ENCODE measurements at places on chromosomes 11 and 22.

- DNase-seq = no peak
These were observed 221.4 kb downstream of the BLID start for GRCh38 chr11:121894581-121894980.

- DNase-seq = no peak
These were observed 368.9 kb downstream of the DDX10 start for GRCh38 chr11:109033627-109034338.

DNA sequence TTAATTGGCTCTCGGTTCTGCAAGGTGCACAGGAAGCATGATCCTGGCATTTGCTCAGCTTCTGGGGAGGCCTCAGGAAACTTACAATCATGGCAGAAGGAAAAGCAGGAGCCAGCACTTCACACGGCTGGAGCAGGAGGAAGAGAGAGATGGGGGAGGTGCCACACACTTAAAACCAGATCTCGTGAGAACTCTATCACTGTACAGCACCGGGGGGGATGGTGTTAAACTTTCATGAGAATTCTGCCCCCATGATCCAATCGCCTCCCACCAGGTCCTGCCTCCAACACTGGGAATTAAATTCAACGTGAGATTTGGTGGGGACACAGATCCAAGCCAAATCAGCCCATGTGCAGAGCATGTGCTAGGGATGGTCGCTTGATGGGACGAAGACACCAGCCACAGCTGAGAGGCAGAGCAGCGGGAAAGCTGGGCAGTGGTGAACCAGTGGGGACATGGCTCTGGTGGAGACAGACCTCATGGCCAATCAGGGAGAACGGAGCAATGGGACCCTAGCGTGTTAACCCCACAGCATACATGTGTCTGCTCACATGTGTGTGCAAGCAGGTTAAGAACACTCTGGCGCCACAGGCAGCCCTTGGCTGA lies 6.2 kb downstream of the TANGO2 start:
- DNase-seq = no peak

DNA sequence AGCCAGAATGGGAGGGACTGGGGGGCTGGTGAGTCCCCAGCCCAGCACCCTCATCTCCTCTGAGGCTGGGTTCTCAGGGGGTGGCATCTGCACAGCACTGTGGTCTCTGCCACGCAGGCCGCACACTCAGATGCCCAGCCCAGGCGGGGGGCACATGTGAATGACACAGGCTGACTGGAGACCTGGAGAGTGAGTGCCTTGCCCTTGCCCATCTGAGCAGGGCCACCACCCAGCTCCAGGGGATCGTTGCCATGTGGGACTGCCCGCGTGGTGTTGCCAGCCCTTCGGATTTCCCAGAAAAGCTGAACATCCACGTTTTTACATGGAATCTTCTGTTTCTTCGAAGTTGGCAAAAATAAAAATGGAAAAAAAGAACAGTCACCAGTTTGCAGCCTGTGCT lies 18.9 kb downstream of the PRDM11 start:
- no peak for DNase-seq

DNA sequence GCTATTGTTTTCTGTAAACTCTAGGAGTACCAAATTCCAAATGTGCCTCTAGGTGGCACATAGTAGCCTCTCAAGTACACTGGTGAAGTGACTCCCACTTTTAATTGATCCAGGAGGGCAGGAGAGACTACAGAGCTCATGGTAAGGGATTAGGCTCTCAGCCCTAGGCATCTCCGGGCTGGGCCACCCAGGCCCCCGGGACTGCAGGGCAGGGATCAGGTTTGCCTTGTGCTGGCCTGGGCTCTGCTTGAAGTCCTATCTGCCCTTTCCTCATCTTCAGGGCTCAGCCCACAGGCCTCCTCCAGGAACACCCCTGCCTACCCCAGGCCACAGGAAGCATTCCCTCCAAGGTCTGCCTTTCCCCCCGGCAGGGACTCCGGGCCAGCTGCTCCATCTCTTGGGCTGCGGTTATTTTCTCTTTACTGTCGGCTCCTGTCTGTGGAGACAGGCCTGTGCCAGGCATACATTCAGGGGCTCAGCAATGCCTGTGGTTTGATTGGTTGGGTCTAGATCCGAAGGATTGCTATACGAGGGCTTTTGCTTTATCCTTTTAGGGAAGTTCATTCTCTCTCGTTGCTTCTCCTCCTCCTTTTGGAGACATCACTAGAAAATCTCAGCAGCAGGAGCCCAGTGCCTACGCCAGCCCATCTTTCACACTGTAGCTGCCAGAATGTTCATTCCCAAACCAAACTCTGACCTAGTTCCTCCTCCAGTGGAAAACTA lies 32.8 kb downstream of the PARVA start:
- DNase-seq = no peak

DNA sequence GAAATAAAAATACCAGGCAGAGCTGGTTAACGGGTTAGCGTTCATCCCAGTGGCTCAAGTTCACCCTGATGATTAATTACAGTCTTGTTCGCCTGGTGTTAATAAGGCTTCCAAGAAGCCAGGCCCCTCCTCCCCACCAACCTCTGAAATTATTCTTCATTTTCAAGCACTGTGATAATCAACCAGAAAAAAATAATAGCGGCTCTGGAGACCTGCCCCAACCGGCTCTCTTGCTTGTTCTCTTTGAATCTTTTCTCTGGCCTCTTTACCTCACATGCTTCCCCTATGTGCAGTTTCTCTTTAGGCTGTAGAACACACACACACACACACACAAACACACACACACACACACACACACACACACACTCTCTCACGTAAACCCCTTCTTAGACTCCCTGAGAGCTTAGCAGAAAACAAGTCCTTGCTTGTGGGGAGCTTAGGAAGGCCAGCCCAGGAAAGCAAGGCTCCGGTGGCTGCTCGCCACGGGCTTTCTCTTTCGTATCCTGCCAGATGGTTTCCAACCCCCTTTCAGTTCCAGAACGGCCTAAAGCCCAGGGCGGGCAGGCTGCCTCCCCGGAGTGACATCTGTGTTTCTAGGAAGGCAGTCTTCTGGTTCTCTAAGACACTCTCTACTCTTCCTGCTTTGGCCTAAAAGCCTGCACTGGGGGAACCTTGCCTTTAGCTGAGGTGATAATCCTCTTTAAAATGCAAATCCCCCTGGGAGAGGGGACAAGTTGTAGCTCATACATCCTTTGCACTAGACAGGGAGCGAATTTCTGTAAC lies 106.4 kb upstream of the SESN3 start:
- DNase-seq = no peak

DNA sequence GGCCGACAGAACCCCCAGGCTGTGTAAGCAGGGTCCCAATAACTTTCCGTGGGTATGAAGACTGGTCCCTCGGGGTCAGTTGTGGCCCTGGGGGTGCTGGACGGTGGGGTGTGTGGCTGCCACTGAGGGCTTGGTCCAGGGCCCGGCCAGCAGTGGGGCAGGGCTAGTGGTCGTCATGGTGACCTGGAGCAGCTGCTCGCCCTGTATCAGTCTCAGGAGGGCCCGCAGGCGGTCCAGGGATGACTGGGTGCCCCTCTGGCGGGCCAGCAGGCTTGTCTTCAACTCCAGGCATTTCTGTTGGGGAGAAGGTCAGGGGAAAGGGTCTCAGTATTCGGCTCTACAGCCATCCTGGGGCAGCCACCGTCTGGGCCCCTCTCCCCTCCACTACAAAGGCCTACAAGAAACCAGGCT lies 126.8 kb downstream of the PHF21B start:
- DNase-seq = no peak

Data from NCI-H2107 (cell line).